ENCODE measurements at places on chromosomes 3 and 15. TPM values are rescaled to one million over a fixed set of nuclear protein-coding genes. Genes with fewer than 3 reads are reported as not detected.

DNA sequence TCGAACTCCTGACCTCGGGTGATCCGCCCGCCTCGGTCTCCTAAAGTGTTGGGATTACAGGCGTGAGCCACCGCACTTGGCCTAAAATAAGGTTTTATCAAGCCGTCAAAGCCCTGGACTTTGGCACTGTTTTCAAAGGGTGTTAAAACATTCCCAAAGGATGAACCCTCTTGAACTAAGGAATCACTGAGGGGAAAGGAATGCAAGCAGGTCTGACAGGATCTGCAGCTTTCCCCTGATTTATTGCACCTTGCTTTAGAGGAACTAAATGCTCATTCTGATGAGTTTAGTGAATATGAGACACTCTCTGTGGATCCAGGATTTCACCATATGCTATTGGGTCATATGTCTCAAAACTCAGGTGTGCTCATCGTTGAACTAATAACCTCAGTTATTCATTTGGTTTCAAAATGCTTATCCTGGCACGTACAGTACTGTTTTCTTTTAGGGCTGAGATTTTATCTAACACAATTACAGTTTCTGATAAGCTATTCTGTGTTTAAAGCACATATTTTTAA is 63.0 kb upstream of the TSC22D2 start:
- H3K27me3 ChIP-seq: no peaks in the 10 kb centered on the region
- peaks cover 37% of the 10 kb centered on the region for H3K4me1 ChIP-seq
- H3K36me3 ChIP-seq: no peaks in the 10 kb centered on the region
- no peak overlapping the region for H3K27ac ChIP-seq
- no peak for DNase-seq

- no peak for DNase-seq
- H3K27ac ChIP-seq: no peak overlapping the region
- H3K27me3 ChIP-seq: no peaks in the 10 kb centered on the region
- H3K4me3 ChIP-seq: no peak overlapping the region
- no peaks in the 10 kb centered on the region for H3K36me3 ChIP-seq
These were observed 414.4 kb upstream of the CFAP20DC start for GRCh38 chr3:59464187-59464586.

Gene PCSK6
- polyA plus RNA-seq: 4.2 TPM

GRCh38 chr3:37957539-37957936 is 33.0 kb upstream of the VILL start:
- H3K4me3 ChIP-seq: no peak overlapping the region
- no peak for DNase-seq
- H3K27ac ChIP-seq: peak overlapping the region; percentile 78
- no peaks in the 10 kb centered on the region for H3K27me3 ChIP-seq
- no peaks in the 10 kb centered on the region for H3K36me3 ChIP-seq
- H3K4me1 ChIP-seq: peaks cover 32% of the 10 kb centered on the region

DNA sequence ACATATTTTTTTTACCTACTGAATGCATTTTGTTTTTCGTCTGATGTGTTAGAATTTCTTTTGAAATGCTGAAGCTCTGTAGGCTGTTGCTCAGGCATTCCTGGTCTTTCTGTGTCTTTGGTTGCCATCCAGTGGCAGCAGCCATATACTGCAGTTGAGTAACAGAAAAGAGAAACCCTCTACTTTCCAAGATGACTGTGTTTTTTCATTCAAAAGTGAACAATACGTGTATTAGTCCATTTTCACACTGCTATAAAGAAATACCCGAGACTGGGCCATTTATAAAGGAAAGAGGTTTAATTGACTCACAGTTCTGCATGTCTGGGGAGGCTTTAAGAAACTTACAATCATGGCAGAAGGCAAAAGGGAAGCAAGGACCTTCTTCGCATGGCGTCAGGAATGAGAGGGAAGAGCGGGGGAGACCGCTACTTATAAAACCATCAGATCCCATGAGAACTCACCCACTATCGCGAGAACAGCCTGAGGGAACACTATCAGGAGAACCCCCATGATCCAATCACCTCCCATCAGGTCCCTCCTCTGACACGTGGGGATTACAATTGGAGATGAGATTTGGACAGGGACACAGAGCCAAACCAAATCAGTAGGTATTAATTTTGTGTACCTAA is 4.7 kb upstream of the GOLGA8B start:
- peak; percentile 84 for DNase-seq
- H3K4me3 ChIP-seq: no peak overlapping the region
- H3K4me1 ChIP-seq: no peaks in the 10 kb centered on the region
- H3K27ac ChIP-seq: peak overlapping the region; percentile 47

Gene SPINT1
- polyA plus RNA-seq: 56.5 TPM

- no peaks in the 10 kb centered on the region for H3K36me3 ChIP-seq
- no peak overlapping the region for H3K4me3 ChIP-seq
- no peaks in the 10 kb centered on the region for H3K27me3 ChIP-seq
- H3K4me1 ChIP-seq: no peaks in the 10 kb centered on the region
- no peak for DNase-seq
These were observed 689.6 kb upstream of the NECTIN3 start for GRCh38 chr3:110381992-110382391.

Gene NOX5
- 0.16 TPM for polyA plus RNA-seq

Gene REC114
- not detected for polyA plus RNA-seq
